ENCODE measurements at places on chromosomes 12 and 14. TPM values are rescaled to one million over a fixed set of nuclear protein-coding genes. Genes with fewer than 3 reads are reported as not detected.

KIF5A gene
- 0.05 TPM for total RNA-seq

TRIM9 gene
- total RNA-seq, result 0.62 TPM

DNA sequence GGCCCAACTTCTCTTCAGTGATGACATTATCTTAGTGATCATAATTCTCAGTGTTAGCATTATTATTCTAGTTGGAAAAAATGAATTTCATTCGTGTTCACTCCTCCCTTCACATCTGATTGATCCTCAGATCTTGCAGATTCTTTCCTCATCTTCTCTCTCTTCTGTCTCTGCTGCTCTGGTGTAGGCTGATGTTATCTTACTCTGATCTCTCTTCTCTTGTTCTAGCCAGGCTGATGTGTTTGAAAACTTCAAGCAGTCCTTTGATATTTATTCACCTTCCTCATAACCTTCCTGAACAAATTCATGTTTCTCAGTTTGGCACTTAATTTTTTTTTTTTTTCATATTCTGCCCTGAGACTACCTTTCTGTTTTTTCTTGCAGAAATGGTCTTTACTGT is 5.6 kb upstream of the TBK1 start:
- DNase-seq, result no peak

- DNase-seq, result no peak
Observed at GRCh38 chr14:41623736-41624135, 17.1 kb downstream of the LRFN5 start.

DNA sequence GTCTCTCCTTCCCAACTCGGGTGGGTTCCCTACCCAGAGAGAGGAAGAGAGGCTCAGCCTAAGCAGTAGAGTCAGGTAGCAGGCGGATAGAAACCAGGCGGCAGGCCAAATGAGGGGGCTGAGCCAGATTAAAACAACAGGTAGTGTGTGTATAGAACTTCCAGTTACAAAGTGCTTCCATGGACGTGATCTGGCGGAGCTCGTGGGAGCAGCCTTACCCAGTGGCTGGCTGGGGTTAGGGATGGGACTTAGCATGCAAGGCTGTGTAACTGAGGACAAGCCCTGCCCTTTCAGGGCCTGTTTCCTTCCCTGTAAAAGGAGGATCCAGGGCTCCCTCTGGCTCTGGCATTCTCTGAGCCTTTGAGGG is 8.3 kb downstream of the KRT80 start:
- DNase-seq, result no peak

- no peak for DNase-seq
Observed at GRCh38 chr12:24373004-24373403, 423.5 kb upstream of the SOX5 start.

DNA sequence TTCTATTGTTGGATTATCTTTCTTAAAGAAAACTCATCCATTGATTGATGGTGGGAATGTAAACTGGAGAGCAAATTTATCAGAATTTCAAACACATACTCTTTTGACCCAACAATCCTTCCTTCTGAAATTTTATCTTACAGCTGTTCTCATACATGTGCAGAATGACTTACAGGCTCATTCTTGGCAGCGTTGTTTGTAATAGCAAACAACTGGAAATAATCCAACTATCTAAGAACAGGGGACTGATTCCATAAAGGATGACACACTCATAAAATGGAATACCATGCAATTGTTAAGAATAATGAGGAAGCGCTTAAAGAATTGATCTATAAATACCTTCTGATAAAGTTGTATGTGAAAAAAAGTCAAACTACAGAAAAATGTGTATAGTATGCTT is 24.0 kb downstream of the RHOJ start:
- no peak for DNase-seq

CCT2 gene
- 100 TPM for total RNA-seq

DNA sequence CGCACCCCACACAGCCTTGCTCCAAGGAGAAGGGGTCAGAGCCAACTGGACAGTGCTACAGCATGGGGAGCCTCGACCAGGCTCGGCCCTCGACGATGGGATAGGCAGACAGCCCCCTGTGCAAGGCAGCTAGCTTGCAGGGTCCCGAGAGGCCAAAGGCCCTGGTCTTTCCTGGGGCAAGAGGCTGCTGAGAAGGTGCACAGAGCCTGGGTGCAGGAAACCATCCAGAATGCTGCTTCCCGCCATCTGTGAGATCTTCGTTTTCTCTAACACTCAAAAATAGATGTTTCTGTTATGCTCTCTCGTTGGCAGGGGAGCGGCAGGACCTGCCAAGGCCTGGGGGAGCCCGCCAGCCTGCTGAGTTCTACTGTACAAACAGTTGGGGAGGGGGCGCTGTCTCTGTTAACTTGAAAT is 168.0 kb upstream of the RTL1 start:
- peak; percentile 32 for DNase-seq

DNA sequence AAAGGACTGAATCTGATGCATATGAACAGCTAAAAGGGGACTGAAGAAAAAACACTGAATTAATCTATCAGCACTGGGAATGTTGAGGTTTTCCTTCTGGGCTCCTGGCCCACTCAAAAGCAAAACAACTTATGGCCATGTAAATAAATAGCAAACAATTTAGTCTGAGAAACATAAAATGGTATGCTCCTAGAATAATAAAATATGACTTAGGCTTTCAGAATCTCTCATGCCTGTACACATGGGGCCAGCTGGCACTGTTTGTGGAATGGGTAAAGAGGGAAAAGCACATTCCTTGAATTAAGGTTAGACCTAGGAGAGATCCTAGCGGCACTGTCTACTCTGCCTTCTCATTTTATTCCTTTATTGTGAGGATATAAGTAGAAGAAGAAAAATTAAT is 6.2 kb downstream of the KLHDC2 start:
- no peak for DNase-seq

GRCh38 chr12:105580821-105581352 is 250.4 kb downstream of the C12orf75 start:
- DNase-seq, result no peak

DNA sequence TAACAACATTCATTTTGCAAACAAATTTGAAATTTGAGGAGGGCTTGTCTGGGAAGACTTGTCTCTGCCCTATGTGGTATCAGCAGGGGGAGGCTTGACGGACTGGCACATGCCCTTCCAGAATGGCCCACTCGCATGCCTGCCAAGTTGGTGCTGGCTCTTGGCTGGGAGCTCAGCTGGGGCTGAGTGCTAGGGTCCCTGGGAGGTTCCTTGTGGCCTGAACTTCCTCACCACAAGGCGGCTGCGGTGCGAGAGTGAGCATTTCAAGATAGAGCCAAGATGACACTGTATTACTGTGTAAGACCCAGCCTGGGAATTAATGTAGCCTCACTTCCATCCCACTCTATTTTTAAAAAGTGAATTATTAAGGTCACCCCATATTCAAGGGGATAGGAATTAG is 271.6 kb upstream of the PLEKHG7 start:
- peak; percentile 56 for DNase-seq

GRCh38 chr14:90655829-90656228 is 160.4 kb downstream of the TTC7B start:
- DNase-seq, result no peak

DNA sequence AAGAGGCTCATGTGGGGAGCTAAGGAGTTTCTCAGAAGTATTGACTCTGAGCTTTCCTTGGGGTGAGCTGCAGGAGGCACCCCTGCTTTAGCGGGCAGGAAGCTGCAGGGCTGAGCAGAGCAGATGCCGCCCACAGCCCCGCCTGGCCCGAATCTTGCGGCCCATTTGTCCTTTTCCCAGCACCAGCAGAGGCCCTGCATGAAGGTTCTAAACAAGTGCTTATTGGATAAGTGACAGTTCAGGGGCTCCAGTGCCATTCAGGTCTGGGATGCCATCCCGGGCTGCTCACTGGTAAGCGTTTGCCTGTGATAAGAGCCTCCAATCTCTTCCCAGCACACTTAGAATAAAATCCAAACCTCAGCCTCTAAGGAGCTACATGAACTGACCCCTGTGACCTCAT is 11.4 kb downstream of the RILPL1 start:
- no peak for DNase-seq

GYS2 gene
- not detected for total RNA-seq

IFNG-AS1 gene
- total RNA-seq, result not detected

GALNT6 gene
- 1.7 TPM for total RNA-seq

- DNase-seq, result peak; percentile 83
Observed at GRCh38 chr14:68978172-68978911, 760 bp downstream of the ACTN1 start.

TAS2R30 gene
- 0.27 TPM for total RNA-seq

DNA sequence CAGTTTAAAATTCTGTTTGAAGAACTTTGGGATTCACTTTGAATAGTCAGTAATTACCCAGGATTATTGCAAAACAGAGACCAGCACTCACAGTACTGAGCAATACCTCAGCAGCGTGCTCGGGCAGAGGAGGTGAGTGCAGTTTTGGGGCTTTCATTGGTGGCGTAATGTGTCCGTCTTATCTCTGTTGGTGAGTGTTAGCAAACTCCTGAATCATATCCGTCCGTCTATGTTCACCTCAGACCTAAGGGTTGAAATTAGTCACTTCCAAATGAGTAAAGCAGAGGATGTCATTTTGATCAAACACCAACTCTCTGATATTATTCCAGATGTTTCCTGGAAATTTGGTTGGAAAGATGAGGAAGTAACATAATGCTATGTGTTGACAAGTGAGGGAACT is 82.8 kb downstream of the BORCS5 start:
- no peak for DNase-seq

DNA sequence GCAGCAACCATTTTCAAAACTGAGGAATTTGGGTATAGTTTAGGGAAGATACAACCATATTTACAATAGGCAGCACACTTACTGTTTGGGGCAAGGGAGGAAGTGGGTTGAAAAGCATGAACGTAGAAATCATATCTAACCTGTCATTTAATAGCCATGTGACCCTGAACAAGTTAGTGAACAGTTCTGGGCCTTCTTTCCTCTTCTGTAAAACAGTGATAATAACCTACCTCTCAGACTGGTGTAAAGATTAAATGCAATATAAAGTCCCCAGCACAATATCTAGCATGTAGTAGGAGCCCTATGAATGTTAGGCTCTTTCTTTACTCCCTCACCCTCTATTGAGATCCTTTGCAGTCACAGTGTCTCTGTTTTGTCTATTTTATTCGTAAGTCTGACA is 33.5 kb downstream of the A2ML1 start:
- DNase-seq, result no peak

DNA sequence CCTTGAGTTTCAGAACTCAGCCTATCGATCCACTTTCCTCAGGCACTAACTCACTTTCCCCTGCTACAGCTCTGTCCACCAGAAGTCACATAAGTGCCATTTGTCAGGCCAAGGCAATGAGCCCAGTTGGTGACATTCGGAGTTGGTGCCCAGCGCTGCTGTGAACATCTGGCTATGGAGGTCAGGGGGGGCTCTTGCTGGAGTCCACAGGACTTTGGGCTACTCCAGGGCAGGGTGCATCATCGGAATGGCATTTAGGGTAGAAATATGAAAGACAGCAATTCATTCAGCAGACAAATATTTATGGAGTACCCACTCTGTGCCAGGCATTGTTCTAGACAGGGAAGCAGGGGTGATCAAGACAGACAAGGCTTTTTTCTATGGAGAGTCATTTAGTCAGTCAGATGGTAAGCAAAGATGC is 1.5 kb upstream of the PPP1CC start:
- no peak for DNase-seq

GRCh38 chr12:127550271-127550670 is 716.7 kb upstream of the TMEM132C start:
- no peak for DNase-seq

DNA sequence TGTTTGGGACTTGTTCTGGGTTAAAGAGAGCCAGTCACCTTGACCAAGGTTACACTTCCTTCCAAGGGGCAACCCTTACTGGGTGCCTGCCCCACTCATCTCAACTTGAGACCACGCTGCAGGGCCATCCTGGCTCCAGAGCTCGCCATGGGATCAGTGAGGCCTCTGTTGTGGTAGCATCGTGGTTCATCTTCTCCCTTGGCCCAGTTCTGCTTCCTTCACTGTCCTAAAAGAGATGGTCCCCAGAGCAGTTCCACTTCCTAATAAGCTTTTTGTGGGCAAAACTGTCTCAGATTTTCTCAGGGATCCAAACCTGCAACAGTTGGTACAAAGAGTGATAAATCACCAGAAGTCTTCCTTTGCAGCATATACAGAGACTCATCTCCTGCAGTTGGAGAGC is 165.9 kb upstream of the TMEM260 start:
- DNase-seq, result no peak

SSPN gene
- total RNA-seq, result 49.8 TPM

DNA sequence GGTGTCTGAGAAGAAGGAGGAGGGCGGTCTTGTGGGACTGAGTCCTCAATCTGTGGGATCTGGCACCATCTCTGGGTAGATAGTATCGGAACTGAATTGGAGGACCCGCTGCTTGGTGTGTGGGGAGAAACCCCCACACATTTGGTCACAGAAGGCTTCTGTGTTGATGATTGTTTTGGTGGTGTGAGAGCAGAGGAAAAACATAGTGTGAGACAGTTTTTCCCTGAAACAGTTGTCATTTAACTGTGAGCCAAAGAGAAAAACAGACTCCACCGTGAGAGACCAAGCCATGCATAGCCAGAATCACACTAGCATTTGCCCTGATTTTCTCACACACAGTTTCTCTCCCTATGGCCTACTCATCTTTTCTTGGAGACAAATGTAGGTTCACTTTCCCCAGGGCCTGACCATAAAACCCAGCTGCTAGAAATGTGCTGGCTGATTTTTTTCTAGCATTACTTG is 91.4 kb upstream of the FLRT2 start:
- DNase-seq, result no peak

DNA sequence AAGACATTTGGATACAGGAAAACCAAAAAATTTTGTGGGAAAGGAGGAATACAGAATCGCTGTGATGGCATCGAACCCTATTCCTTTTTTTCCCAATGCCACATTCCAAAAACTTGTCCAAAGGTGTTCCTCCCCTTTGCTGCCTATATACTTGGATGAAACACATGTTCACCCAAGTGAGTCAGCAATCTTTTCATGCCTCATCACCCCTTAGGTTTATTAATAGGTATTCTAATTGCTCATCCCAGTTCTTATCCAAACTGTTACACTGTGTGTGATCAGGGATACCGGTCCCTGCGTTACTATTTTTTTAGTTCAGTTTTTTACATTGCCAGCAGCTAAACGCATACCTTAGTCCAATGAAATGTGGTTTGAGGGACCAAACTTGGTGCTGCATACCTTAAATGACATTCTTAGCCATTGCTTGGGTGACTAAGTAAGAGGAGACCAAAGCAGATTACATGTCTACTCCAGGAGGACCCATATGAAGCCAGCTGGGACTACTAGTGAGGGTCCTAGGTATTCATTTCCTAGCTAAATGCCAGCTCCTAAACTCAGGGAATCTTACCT is 20.6 kb upstream of the ST8SIA1 start:
- no peak for DNase-seq

DNA sequence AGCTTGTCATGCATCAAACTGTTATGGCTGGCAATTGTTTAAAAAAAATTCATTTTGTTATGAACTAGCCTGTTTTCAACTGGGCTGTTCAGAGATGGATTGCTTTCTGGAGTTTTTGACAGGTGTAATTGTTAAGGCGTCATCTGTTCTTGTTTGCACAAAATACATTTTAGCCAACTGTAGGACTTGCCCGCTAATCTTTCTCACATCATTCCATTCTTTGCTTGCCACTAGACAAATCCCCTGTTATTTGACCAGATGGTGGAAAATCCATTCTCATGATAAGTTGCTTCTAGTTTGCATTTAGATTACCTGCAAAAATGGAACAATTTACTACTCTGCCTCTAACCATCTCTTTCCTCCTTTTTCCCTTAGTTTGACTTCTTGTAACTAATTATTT is 114.3 kb downstream of the NPAS3 start:
- no peak for DNase-seq

- DNase-seq, result no peak
Observed at GRCh38 chr12:106519607-106520021, 63.2 kb upstream of the RFX4 start.

GRCh38 chr12:75479963-75480461 is 543 bp upstream of the GLIPR1 start:
- no peak for DNase-seq

Measured in Right ventricle myocardium inferior (tissue), 1 donor.